ENCODE measurements at places on chromosomes 12 and 14. TPM values are rescaled to one million over a fixed set of nuclear protein-coding genes. Genes with fewer than 3 reads are reported as not detected.

Gene PTPRQ
- total RNA-seq, result 47.3 TPM

GRCh38 chr12:29131539-29131938 lies 17.5 kb upstream of the FAR2 start:
- no peak for DNase-seq

GRCh38 chr14:104331871-104332605 lies 193.7 kb downstream of the KIF26A start:
- no peak for DNase-seq

DNA sequence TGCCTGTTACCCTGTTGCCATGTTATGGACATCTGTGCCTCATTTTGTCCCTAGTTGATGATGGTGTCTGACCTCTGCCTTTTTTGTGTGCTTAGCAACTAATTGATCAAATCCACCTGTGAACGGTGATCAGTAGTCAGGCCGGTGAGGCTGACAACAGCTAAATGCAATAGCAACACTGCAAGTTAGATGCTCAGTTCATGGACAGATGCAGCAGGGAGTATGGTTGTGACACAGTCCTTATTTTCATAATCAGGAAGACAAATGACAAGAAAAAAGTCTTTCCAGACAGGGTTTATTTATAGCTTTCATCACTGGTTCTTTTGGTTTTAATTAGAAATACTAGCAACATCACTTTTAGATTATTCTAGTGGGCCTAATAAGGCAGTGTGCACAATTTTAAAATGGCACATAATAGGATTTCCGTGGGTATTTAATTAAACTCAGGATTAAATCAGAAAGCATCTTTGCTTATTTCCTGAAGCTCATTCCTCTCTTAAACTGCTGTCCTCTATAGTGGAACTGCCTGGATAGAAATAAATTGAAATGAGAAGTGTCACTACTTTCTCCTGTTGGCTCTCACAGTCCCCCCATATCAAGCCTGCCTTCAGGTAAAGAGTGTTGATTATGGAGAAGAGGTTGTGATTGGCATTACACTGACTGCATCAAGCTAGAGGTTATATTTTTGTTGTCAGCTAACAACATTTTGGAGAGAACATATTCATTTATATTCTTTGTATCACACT lies 281.1 kb upstream of the NAV3 start:
- no peak for DNase-seq

Gene SLC7A7
- 72.3 TPM for total RNA-seq

DNA sequence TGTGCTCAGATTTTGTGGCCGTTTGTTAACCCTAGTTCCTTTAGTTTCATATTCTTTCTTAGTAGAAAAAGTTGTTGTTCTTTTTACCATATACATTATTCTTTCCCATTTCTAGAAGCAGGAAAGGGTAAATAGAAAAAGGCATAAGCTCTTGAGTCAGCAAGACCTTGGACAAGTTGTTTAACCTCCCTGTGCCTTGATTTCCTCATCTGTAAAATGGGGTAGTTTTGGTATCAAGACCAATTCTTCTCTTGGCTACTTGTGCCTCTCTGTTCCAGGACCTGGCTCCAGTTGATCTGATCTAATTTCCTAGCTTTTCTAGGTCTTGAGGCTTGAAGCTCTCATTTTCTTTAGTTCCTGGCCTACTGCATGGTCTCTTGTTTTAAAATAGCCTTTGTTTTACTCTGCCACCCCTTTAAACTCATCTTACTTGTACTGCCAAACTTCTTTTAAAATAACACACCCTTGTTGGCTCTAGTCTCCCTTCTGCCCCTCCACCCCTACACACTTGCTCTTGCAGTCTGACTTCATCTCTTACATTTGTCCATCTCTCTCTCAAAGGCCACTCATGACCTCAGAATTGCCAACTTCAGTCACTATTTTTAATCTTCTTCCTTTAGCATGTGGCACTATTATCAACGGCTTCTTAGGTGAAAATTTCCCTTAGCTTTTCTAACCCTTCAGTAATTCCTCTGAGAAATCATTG lies 143.7 kb downstream of the TTLL5 start:
- no peak for DNase-seq

DNA sequence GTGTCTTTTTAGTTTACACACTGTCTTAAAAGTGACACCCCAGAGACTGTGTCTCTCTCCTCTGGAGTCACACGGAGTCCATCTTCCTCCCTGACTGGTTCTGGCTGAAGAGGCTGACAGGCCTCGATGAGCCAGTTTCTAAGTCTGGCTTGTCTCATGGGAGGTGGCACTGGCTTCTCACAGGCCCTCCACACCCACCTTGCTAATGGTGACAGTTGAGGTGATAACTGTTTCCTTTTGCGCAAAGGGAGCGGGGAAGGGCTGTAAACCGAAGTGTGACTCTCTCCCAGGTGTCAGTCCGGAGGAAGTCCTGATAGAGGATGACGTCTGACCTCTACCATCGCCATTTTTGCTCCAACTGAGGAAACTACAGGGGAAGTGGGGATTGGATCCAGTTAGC lies 30.2 kb downstream of the KCTD10 start:
- no peak for DNase-seq

Gene PRR4
- 2.5 TPM for total RNA-seq
